NT2/D1 (cell line): ENCODE measurements at places on chromosomes 6 and 20.

DNA sequence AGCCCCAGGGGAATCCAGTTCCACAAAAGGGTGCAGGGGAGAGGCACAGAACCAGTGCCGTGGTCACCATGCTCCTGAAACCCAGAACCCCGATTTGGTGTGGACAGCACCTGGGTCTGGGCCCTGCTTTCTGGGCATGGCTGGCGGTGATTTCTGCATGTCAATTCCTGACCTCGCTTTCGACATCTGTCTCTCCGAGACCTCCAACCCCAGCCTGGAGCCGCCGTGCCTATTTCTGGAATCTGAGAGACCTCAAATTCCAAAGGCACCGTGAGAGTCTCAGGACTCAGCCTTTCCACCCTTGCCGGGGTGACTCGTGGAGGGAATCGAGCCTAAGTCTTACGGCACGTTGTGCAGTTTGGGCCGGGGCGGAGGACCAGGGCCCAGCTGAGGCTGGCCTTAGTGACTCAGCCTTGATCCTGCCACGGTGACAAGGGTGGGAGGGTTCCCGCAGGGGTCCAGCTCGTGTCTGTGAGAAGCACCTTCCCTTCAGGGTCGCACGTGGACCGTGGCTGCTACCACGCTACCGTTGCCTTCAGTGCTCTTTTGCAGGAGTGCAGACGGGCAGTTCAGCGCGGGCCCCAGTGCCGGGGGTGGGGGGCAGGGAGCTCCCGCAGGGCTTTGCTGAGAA lies 133.7 kb downstream of the PXDC1 start:
- no peak for DNase-seq

DNA sequence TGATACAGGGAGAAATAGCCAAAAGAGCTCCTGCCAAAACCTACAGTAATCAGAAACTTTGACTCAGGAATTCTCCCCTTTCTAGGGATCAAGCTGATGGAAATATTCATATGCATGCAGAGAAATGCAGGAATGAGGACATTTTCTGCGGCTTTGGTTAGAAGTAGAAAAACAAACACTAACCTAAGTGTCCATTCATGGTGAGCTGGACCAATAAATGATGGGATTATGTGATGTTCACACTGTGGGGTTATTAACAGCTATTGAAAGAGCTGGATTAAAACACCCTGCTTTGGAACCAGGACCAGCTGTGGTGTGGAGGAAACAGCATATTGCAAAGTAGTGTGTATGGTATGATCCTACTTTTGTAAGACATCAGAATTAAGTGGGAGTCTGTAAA lies 143.1 kb downstream of the SYCP2 start:
- no peak for DNase-seq

DNA sequence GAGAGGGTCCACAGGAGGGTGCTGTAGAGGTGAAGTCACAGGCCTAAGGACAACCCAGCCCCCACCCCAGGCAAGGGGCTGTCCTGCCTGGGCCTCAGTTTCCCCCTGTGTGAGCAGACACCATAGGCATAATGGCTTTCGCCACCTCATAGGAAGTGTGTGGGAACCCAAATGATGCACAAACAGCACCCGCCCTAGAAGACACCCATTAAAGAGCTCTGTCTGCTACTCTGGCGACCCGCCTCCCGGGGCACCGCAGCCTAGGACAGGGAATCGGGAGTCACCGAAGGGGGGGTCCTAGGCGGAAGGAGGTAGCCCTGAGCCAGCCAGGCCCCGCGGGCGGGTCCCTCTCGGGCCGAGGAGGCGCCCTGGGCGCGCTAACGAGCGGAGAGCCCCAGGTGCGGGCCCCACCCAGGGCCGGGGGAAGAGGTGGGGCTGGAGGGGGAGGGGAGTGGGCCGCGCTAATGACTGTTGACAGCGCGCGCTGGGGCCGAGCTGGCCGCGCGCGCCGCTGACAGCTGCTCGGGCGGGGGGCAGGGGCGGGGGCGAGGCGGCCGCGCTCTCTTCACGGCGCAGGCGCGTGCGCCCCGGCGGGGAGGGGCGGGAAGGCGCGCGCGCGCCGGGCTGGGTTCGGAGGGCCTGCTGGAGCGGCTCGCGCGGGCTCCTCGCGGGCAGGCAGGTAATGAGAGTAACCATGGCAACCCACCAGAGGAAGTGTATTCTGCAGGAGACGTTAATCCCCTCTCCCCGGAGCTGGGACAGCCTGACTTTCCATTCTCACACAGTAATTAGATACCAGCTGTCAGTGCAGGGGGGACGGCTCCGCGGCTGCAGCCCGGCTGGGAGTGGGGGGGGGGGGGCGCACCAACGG lies 48.9 kb downstream of the NOL4L start:
- DNase-seq, result peak; percentile 52

GRCh38 chr20:25622049-25622448 lies 1.8 kb downstream of the NANP start:
- no peak for DNase-seq

GRCh38 chr6:13624871-13625288 lies 9.7 kb downstream of the NOL7 start:
- DNase-seq, result peak; percentile 44
